ENCODE measurements at places on chromosomes 11 and 22.

DNA sequence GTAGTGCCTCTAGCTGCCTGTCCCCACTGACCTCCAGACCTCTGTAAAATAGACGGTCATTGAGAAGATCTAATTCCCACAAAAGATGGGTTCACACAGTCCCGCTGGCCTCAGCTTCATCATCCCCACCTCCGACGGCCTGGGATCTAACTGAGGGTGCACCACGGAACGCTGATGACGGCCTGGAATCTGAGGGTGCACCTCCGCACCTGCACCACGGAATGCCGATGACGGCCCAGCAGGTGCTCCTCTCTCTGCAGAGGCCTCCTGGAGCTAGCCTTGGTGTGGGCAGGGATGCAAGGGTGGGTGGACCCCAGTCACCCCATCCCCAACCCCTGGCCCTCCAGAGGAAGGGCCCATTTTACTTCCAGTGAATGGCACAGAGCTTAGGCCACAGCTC is 77.3 kb downstream of the PHF21B start:
- no peak for DNase-seq

DNA sequence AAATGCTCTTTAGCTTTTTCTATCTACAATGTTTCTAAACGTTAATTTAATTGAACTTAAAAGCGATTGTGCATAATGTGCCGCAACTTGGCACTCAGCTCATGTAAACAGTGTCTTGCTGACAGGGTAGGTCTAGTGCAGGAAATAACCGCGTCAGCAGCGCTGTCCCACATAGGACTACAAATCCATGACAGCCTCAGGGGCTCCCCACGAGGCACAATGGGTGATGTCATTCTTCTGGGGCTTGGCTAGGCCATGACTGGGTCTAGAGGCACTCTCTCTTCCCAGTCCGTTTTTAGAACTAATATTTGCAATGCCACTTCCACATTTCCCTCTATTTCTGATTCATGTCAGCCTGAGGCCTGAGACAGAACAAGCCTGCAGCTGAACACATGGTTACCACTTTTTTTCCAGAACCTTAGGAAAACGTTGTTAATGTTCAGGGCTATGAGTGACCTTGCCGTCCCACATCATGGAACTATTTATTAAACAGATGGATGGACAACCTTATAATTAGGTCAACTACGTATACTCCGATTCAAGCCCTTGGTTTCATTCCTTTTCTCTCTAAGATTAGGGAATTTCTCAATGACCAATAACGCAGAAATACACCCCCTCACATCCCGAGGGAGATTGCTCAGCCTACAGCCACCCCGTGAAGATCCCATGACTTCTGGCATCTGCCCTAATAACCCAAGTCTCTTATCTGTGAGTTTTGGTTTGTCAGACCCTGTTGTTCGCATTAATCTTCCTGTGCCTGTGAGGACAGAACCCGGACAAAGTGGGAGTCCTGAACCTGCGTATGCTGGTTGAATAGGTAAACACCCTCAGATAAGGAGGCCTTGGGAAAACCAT is 19.4 kb upstream of the SNX32 start:
- no peak for DNase-seq

DNA sequence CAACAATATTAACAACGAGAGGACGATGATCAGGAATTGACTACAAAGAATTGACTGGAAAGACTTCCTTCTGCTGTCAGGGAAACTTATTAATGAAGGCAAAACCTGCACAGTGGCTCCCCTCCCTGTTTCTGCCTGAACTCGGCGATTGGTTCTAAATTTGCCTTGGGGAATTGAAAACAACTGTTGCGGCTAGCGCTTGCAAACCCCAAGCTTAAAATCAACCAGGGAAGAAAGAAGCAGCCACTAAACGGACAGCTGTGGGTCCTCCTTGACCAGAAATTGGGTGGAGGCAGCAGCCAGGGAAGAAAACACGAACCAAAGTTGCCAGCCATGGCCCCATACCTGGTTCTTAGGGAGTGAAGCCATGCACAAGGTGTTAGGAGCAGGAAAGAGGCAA is 383.5 kb upstream of the CADM1 start:
- DNase-seq = no peak

DNA sequence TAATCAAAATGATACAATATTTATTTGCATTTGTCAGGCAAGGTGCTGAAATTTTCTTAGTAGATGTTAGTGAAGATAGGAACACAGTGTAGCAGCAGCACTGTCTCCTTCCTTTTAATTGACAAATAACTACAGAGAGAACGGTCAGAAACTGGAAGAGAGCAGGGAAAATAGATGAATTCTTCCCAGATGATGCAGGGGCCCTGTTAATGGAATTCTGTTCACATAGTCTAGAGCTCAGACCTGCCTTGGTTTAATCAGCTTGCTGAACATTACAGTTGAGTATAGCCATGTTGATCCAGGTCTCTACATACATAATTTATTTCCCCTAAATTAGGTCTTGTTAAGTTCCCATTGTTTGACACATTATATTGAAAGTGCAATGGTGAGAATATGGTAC is 127.4 kb downstream of the SLC17A6 start:
- no peak for DNase-seq

DNA sequence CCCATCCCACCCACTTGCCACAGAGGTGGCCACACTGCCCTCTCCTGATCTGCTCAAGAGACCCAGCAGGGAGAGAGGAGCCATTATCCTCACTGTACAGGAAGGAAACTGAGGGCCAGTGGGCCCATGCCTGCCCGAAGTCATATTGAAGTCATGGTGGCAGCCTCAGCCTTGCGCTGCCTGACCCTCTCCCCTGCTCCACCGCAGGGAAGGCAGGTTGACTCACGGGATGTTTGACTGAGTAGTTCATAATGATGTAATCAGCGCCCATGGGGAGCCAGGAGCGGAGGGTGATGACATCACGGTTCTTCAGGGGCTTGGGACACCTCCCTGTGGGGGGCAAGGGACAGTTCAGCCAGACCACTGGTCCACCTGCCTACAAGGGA is 6.1 kb upstream of the ARAP1 start:
- no peak for DNase-seq

DNA sequence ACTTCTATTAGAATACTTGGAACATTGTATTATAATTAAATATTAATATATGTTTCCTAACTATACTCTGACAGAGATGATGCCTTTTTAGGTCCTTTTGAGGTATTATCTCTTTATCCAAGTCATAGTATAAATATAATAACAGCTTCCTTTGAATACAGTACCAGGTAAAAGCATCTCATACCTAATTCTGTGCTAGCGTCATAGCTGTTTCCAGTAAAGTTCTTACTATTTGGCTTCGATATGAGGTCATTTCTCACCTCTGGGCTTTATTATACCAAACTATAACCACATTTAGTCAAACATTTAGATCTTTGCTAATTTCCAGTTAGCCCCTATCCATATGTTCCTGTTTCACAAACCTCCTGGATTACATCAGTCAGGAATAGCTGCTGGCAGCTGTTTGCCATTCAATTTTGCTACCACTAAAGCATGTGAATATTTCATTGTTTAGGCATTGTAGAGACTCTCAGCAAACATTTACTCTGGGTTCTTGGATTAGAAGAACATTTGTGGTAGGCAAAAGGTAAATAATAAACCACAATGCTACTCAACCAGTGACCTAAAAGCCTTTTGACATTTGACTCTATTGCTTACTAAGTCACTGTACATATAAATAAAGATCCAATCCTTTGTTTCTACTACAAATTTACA is 255.1 kb downstream of the TTC28 start:
- DNase-seq = no peak
